ENCODE measurements at places on chromosomes 4 and X. TPM values are rescaled to one million over a fixed set of nuclear protein-coding genes. Genes with fewer than 3 reads are reported as not detected.
A peak's percentile ranks its signal among the peaks of the same experiment; 100 is the strongest.

- DNase-seq: no peak
Observed at GRCh38 chr4:54942721-54943120, 182.7 kb downstream of the KDR start.

DNA sequence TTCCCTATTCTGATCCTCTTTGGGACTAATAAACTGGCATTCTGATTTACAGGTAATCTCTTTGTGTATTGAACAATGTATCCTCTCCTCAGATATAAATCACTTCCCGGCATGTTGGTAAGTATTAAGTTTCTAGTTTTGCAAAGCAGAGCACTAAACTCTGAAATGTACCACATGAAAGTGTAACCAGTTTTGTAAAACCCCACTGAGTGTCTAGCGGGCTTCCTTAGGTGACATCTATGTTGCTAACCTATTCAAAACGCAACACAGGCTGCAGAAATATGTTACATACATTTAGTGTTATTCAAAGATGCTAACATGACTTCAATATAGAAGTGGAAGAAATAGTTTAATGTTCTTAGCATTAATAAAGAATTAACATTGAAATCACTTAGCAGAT, 25.2 kb downstream of the DNAJB14 start:
- no peak for DNase-seq

GRCh38 chr4:115334736-115335411, 221.5 kb upstream of the NDST4 start:
- DNase-seq: no peak

DNA sequence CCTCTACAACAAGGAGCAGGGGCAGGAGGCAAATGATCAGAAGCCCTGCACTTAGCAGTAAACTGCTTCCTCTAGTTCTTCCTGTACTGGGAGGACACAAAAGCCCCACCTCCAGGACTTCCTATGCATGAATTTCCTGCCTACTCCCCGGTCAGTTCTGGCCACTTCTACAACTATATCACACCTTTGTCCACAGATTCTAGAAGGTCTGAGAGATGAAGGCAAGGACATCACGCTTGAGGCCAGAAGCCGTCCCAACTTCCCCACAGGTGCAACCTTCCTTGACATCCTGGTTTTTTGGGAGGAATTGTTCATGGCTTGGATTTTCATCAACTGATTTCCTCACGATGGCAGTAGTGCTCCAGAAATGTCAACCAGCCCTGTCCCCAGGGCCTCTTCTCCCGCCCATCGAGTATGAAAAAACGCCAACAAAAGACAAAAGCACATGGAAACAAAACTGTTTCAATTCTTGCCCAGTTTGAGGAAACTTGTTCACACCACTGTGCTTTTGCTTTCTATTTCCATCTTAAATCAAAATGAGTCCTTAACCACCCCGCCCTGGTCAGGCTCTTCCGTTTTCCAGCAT, 206.5 kb upstream of the STK26 start:
- DNase-seq: no peak

GRCh38 chr4:32607978-32608377, 1887.8 kb downstream of the PCDH7 start:
- no peak for DNase-seq

GRCh38 chr4:94171616-94172015, 36.0 kb upstream of the SMARCAD1 start:
- no peak for DNase-seq

- DNase-seq: no peak
Observed at GRCh38 chrX:47060708-47061107, 17.5 kb upstream of the RGN start.

- no peak for DNase-seq
Observed at GRCh38 chr4:3871181-3871852, 105.1 kb downstream of the ADRA2C start.

- DNase-seq: peak; percentile 70
Observed at GRCh38 chrX:47540754-47541538, 20.1 kb upstream of the ARAF start.

- no peak for DNase-seq
Observed at GRCh38 chr4:188160406-188160805, 21.2 kb downstream of the TRIML1 start.

DNA sequence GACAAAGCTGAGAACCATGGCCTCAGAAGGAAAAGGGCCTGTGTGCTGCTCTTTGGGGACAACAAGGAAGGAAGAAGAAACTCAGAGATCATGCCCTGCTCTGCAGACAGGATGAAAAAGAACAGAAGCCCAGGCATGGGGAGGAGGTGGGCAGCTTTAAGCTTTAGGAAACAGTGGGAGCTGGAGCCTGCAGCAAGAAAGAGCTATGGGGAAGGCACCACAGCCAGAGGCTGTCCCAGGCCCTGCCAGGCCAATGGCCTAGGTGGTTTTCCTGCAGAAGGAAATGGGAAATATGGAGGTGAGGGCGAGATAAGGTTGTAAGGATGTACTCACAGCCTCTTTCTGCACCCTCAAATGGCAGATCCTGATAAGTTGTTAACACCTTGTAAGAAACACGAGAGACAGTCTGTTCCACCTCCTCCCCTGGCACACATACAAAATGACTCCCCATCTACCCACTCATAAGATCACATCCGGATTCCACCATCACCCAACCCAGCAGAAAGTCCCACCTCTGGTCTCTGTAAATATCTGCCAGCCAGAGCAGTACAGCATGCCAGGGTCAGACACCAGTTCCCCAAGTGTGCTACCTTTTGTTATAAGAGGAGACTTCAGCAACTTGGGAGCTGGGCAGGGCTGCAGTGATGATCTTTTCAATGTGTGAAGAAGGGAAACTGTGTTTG, 105.2 kb downstream of the RTL5 start:
- no peak for DNase-seq

DNA sequence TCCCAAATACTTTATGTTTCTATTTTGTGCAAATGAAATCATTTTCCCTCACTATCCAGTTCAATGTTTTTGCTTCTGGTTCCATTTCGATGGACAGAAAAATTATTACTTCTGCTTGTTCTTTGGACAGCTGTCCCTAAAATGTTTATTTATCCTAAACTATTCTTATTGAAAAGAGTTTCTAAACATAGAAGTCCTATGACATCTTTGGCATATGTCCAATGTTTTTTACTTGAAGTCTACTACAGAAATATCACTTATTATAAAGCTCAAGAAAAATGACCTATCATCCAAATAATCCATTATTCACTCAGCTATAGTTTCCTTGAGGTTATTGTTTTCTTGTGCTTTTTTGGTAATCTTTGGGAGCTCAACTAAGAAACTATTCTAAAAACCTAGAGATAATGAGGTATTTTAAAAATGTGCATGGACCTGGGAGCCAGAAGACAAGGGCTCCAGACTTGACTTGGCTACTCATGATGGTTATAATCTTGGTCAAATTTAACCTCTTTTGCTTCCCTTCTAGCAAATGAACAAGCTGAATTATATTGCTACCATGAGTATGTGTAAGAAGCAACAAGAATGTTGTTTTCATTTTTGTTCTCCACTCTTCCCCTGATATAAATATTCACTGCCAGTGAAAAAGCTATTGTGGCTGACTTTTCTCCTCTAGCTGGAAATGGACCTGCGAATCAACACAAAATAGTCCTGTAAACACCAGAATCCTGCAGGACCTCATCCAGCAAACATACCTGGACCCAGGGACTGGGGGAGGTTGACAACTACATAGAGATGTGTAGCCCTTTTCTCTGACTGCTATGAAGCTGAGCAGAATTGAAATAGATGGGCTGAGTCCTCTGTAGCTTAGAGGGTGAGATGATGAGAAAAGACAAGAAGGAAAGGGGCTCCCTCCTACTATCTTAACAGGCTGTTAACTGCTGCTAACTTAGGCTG, 137.4 kb downstream of the FRYL start:
- DNase-seq: no peak

GRCh38 chr4:111991797-111992196, 153.5 kb upstream of the FAM241A start:
- DNase-seq: no peak

DNA sequence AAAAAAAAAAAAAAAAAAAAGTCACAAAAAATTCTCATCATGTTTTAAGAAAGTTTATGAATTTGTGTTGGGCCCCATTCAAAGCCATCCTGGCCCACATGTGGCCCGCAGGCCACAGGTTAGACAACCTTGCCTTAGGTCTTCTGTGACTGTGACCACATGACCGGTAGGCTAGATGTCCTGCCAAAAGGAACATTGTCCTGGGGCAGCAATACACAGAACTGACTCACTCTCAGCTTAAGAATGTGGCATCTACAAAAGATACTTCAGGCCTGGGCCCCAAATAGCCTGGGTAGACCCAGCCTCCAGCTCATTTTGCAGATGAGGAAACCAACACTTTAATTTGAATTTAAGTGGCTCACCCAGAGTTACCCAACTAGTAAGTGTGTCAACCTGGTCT, 10.0 kb downstream of the AWAT2 start:
- DNase-seq: no peak

DNA sequence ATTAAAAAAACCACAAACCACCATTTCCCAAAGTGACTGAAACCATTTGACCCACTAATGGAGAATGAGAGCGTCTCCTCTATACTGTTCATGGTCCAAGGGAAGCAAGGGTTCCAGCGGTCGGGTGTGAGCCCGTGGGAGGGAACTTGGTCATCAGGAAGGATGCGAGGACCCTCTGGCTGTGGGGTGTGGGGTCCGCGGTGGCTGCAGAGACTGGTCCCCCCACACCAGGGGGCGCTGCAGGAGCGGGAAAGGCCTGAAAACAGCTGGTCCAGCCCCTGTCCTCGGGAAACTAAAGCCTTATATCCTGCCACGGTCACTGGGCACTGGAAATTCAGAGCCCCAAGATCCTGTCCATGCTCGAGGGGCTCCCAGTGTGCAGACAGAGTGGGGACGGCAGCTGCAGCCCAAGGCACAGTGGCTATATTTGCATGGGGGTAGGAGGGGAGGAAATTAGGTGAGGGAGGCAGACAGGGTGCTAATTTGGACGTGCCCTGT, 4.3 kb downstream of the BLOC1S4 start:
- peak; percentile 89 for DNase-seq

DNA sequence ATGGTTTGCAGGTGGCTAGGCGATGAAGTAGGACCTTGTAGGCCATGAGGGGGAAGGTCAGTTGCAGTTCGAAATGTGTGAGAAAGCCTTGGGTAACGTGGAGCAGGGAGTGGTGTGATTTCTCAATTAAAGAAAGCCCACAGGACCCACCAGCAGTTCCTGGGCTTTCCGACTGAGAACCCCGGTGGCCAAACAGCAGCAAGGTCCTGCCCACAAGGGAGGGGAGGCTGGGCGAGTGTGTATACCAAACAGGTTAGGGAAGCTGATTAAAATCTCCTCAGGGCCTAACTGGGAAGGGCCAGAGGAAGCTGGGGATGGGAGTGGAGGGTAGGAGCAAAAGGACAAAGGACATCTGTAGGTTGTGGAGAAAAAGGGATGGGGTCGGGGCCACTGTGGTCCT, 2.4 kb downstream of the ATP6AP1 start:
- no peak for DNase-seq

GRCh38 chr4:122963216-122963615, 40.8 kb upstream of the NUDT6 start:
- DNase-seq: no peak

DNA sequence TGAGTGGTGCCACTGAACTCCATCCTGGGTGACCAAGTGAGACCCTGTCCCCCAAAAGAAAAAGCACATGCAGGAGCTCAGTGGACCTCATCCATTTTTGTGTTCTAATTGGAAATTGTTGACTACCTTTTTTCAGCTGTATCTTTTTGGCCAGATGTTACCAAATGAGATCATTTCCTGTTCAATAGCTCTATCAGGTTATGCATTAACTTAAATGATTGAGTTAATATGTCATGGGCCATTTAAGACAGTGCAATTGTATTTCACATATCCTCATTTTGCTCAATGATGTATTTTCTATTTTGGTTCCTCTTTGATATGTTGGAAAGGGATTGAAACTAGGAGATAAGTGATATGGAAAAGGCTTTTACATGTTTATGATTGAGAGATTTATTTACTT, 26.2 kb upstream of the RHOH start:
- DNase-seq: no peak

- DNase-seq: no peak
Observed at GRCh38 chrX:71017396-71017939, 50.7 kb downstream of the SNX12 start.

- DNase-seq: peak; percentile 73
Observed at GRCh38 chr4:38667085-38667893, 3.3 kb downstream of the KLF3 start.

GRCh38 chrX:13266641-13267345, 53.1 kb downstream of the ATXN3L start:
- DNase-seq: no peak

DNA sequence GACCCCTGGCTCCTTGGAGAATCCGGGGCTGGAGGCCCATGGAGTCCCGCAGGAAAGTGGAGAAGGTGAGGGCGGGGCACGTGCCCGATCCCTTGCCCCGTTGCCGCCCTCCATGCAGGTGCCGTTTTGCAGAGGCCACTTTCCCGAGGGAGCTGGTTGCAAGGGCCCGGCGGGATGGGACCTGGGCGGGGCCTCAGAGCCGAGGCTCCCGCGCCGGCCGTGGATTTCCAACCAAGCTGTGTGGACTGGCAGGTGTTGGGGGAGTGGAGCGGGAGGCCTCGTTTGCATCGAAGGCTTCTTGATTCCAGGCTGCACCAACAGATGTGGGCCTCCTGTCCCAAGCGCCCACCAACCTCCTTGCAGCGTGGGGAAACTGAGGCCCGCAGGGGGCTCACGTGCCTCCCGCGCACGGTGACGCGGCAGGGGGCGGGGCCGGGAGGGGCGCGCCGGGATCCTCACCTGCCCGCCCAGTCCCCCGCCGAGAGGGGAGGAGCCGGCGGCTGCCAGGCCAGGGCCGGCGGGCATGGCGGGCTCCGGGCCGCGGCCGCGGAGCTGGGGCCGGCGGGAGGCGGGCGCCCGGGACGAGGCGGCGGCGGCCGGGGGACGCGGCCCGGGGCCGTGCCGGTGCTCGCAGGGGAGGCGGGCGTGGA, 24.9 kb downstream of the SH3BP2 start:
- no peak for DNase-seq

DNA sequence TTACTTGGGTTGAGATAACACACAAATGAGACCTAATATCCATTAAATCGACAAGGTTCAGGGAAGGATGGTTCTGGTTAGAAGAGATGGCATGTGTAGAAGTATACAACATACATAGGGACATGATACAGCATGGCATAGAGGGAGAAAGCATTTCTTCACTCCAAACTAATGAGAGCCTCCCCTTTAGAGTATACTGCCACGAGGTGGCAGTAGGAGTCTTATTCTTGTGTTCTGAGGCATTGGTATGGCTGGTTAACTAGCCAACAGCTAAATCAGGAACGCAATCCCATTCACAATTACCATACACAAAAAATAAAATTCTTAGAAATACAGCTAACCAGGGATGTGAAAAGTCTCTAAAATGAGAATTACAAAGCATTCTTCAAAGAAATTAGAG, 29.1 kb upstream of the TRO start:
- no peak for DNase-seq

DNA sequence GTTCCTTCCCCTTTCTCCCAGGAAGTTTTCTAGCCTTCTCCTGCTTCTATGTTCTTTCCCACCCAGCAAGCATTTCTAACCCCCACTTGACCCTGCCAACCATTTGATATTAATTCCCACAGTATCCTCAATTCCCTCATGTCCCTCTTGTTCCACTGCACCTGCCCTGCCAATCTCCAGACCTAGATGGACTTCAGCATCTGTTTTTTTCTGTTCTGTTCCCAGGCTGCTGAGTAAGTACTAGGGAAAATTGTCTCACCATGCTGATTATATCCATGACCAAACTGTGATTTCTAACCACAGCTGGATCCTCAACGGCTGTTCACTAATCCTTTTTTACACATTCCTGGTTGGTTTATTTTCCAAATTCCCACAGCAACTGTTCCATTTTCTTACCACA, 37.7 kb downstream of the CLCN5 start:
- no peak for DNase-seq

The ARHGAP6 gene
- 2.7 TPM for total RNA-seq

The QRFPR gene
- total RNA-seq: 0.78 TPM

The H2BW2 gene
- total RNA-seq: not detected

The MAGEA12 gene
- total RNA-seq: not detected

The GABRB1 gene
- 1.1 TPM for total RNA-seq

The CYTL1 gene
- total RNA-seq: not detected

The EREG gene
- total RNA-seq: not detected

All from Right ventricle myocardium superior (tissue), 1 donor.